ENCODE measurements at places on chromosomes 6 and 20. TPM values are rescaled to one million over a fixed set of nuclear protein-coding genes. Genes with fewer than 3 reads are reported as not detected.

DNA sequence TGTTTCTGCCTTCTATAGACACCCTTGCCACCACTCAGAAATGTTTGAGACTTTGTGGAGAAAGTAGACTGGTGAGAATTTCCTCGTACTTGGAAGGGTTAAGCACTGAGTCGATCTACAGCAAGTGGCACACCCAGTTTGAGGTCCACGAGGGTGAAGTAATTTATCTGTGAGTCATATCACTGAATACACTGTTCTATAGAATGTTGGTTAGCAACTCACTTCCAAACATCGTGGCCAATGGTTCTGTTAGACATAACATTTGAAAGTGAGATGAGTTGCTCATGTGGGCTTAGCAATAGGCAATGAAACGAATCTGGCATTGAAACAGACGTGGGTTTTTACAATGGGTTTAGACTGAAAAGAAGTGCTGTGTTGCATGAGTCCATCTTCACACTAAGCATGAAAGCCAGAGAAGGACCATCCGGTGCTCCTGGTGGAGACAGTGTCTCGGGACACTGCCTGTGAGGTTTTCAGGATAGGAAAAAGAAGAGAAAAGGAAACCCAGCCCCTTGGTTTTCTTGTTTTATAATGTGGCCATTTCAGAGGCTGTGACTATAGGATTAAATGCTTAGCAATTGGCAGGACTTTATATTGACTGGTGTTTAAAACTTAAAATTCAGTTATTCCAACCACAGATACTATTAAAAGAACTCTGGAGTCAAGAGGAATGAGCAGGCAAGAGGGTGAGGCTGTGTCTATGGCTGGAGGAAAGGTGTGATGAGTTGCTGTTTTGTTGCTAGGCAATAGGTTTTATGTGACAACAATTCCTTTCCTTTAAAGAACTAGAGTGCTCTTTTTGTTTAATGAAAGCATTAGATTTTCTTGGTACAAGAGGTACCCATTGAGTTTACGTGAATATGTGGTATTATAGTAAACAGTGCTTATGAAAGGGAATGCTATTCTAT lies 31.0 kb upstream of the EZR start:
- no peak for DNase-seq

- DNase-seq: no peak
Measured at GRCh38 chr6:156618600-156619205, 158.5 kb upstream of the ARID1B start.

DNA sequence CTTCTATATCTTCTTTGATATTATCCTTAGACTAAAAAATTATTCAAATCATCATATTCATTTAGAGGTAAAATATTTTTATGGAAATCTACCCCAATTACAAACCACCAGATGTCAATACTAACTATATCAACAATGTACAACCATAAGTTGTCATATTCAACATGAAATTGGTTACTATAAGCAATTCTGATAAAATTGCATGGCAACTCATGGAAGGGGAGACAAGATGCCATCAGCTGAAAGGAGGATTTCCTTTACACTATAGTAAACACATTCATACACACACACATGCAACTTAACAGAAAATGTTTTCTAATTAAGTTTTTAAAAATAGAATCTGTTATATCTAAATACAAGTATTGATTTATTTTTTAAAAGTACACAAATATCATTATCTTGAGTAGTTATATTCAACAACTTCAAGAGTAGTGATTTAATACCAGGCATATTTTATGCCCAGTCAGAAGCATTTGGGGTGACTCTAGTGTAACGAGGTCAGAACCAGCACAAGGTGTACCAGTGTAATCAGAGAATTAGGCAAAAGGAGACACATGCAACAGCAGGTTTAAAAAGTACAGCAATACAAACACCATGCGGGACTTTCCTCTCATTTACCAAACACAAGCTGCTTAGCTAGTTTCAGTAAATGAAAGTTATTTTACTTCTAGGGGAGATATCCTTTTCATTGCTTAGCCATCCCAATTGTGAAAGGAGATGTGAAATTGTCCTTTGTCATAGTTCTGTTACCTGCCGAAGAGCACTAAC lies 1.0 kb downstream of the FILIP1 start:
- DNase-seq: no peak

GRCh38 chr6:118467181-118467580 lies 80.9 kb upstream of the PLN start:
- DNase-seq: no peak

DNA sequence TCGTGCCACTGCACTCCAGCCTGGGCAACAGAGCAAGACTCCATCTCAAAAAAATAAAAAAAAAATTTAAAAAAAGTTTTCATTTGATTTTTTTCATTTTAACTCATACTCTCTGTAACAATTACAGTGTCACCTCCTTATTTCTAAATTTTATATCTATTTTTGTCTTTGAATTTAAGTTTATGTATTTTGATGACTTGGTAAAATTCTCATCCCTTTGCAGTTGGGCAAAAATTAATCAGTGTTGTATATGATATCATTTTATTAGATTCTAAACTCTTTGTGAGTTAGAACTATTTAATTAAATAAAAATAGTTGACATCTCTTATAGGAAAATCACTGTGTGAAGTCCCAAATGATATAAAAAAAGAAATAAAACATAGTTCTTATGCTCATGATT lies 270.7 kb downstream of the PLCB1 start:
- no peak for DNase-seq

- no peak for DNase-seq
Measured at GRCh38 chr6:170046791-170047626, 243.9 kb downstream of the DLL1 start.

DNA sequence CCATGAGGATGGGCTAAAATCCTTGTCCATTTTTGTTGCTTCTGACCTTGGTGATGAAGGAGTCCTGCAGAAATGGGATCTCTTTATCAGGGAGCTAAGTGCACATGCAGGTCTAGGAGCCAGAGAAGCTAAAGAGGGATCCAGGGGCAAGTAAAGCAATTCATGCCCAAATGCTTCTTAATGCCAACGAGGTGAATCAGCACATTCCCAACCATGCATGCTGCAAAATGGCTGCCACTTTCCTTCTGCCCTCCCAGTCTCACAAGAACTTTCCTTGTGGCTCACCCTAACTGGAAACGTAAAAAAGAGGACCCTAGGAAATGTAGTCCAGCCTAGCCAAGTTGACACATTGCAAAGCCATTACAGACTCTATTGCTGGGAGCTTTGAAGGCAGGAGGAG lies 298.4 kb downstream of the MAFB start:
- DNase-seq: no peak

GRCh38 chr6:140303218-140303949 lies 928.9 kb upstream of the CITED2 start:
- no peak for DNase-seq

The TAGAP gene
- total RNA-seq: 1.4 TPM

The SLC22A1 gene
- 0.35 TPM for total RNA-seq

The PRR18 gene
- not detected for total RNA-seq

The UBE2C gene
- total RNA-seq: 44.6 TPM

The TTLL9 gene
- 0.38 TPM for total RNA-seq

The GSTA2 gene
- total RNA-seq: not detected

The PREX1 gene
- 25.9 TPM for total RNA-seq

All from esophagus squamous epithelium (tissue), 5 donors.